ENCODE measurements at places on chromosomes 2 and 18.
A peak's percentile ranks its signal among the peaks of the same experiment; 100 is the strongest.

DNA sequence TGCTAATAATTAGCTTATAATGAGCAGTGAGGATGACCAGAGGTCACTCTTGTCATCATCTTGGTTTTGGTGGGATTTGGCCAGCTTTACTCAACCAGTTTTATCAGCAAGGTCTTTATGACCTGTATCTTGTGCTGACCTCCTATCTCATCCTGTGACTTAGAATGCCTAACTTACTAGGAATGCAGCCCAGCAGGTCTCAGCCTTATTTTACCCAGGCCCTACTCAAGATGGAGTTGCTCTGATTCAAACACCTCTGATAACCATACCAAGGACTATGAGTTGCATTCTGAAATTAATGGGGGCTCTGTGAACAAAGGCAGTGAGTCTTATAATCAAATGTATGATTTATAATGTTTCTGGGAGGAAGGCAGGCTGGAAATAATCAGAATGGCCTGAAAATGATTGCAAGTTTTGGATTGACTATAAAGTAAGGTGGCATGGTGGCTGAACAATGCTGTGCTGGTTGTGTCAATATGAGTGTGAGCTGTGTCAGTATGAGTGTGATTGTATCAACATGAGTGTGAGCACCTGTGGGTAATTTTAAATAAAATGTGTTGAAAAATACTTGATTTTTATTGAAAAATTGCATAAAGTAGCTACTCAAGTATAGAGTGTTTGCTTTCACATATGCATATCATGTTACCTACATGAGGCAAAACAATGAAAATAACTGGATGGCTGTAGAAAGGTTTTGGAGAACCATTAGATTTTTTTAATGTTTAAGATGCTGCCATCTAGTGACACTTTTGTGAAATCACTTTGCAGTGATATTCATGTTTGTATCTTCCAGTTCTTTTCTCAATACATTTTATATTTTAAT lies 103.0 kb downstream of the KYNU start:
- DNase-seq: peak; percentile 13

- DNase-seq: no peak
Observed at GRCh38 chr2:172724724-172725123, 10.9 kb upstream of the RAPGEF4 start.

GRCh38 chr2:80968450-80968849 lies 663.9 kb upstream of the LRRTM1 start:
- DNase-seq: no peak

DNA sequence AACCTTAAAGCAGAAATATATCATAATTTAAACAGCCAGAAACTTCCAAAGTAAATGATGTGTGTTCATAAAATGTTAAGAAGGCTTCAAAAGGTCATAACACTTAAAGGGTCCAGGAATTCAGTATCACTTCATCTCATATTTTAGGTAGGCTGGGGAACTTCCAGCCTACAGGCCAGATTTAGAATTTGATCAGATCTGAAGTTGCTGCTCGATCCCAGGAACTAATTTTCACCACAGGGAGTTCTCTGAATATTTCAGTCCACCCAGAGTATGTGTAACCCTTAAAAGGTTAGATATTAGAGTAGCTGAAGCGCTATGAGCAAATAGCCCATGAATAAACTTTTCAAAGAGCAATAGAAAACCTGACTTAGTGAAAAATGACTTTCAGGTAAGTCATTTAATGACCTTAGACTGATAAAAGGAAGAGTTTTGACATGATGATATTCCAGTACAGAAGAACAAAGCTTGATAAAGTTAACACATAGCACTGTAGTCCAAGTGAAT lies 1.7 kb downstream of the WIPF1 start:
- no peak for DNase-seq

Data from NCI-H446 (cell line).